ENCODE measurements at places on chromosomes 1 and 21. TPM values are rescaled to one million over a fixed set of nuclear protein-coding genes. Genes with fewer than 3 reads are reported as not detected.
A peak's percentile ranks its signal among the peaks of the same experiment; 100 is the strongest.

The NTMT2 gene
- not detected for total RNA-seq

DNA sequence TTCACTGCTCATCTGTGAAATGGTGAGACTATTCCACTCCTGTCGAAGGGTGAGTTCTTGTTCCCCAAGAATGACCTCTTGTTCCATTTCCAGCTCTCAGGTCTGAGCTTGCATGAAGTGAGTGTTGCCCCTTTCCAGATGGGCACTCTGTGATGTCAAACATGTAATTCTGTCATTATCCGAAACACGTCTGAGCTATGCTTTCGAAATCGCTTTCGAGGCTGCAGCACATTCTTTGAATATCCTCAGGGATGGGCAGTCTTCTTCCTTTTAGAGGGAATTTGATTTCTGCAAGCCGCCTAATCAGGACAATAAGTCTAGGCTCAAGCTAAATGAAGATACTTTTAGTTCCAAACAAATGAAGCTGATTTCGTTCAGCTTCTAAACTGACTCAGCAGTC, 15.1 kb downstream of the NFASC start:
- DNase-seq, result peak; percentile 19

The PROK1 gene
- not detected for total RNA-seq

GRCh38 chr1:12275370-12275769, 45.5 kb downstream of the VPS13D start:
- DNase-seq, result no peak

The RXFP4 gene
- total RNA-seq, result 6.3 TPM

The HES3 gene
- total RNA-seq, result not detected

DNA sequence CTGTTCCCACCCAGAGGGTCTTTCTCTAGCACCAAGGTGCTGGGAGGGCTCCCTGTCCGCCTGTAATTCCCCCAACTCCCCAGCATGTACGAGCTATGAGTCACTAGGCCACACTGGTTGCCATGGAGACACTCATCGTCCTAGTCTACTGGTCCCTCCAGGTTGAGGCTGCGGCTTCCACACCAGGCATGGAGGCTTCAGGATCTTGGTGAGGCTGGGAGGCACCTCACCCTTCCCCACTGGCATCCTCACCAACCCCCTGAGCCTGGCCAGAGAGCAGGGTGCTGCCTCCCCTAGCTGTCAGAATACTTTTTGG, 75.6 kb upstream of the KAZN start:
- DNase-seq, result peak; percentile 26

The MIXL1 gene
- total RNA-seq, result 1.4 TPM

- DNase-seq, result no peak
Measured at GRCh38 chr1:194117582-194117981, 931.2 kb upstream of the B3GALT2 start.

- no peak for DNase-seq
Measured at GRCh38 chr1:155691992-155692528, 3.2 kb downstream of the DAP3 start.

GRCh38 chr1:30425046-30425445, 298.3 kb downstream of the MATN1 start:
- DNase-seq, result no peak

DNA sequence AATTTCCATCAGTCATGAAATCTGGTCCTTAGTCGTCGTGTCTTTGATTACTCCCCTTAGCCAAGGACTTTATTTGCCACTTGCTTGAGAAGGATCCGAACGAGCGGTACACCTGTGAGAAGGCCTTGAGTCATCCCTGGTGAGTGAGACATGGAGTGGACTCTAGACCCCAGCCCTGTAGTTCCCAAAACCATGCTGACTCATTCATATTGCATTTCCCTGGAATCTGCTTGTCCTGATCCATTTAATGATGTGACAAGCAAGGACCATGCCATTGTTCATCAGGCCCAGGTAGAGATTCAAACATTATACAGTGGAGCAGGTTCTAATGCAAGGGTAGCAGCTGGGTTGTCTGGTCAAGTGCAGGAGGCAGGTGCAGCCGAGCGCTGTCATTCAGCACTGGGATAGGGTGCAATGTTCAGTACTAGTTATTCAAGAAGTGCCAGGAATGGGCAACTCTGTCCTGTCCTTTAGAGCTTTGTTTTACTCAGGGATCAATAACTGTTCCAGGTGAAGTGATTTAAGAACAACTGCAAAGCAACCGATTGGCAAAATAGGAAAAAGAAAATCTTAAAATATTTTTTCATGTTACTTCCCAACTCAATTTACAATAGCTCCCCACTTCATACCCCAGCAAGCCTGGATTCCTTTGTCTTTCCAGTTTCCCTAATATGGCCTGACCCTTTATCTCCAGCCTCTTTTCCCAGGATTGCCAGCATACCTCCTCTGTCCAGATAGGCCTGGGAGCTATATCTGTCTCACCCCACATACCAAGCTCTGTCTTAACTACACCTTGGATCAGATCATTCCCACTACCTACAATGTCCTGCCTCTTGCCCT, 26.5 kb downstream of the CAMK1G start:
- DNase-seq, result no peak

- DNase-seq, result peak; percentile 82
Measured at GRCh38 chr1:109931189-109931731, 20.6 kb downstream of the CSF1 start.

- DNase-seq, result peak; percentile 49
Measured at GRCh38 chr1:7508934-7509519, 262.1 kb upstream of the VAMP3 start.

GRCh38 chr1:162019006-162019405, 4.7 kb downstream of the OLFML2B start:
- DNase-seq, result no peak

The NR1I3 gene
- total RNA-seq, result 0.48 TPM

The GNAT2 gene
- not detected for total RNA-seq

DNA sequence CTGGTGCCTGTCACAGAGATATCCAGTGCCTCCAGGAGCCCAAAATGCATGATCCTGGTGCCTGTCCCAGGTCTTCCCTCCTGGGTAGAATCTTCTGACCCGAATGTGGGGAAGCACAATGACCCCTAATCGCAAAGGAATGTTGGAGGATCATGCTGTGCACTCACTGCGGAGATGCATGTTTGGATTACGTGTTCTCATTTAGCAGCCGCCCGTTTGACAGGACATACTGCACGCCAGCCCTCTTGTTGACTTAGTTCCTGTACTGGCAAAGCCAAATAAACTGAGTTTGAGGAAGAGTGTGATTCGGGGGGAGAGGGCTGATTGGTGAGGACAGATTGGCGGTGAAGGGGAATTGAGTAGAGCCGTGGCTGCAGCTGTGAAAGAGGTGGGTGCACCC, 85.9 kb upstream of the SIM2 start:
- DNase-seq, result no peak

GRCh38 chr1:152347116-152347728, 12.6 kb downstream of the FLG2 start:
- DNase-seq, result peak; percentile 38

DNA sequence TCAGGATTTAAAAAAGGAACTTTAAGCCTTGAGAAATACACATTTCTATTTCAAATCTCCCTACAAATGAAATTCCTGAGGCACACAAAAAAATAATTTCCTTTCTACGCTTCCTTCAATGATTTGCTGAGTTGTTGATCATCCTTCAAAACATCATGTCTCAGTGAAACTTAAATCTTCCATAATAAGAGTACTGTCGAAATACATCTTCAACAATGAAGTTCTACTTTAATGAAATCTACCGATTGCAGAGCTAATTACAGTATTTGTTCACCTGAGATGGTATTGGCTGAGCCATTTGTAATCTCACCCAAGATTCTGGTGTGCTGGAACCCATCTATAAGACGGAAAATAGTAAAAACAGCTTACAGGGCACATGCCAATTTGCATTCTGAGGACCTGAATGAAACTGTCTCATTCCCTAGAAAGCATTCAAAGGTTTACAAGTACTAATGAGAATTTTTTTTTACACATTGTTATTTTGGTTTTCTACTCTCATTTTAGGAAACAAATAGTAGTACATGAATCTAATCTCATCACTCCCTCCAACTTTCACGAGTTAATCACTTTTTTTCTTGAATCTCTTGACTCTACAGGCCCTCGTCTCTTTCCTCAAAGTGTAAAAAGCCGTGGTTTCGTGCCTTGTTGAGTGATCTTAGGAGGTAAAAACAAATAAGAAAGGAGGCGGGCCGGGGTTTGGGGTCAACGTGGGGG, 1.1 kb downstream of the CHML start:
- DNase-seq, result no peak

DNA sequence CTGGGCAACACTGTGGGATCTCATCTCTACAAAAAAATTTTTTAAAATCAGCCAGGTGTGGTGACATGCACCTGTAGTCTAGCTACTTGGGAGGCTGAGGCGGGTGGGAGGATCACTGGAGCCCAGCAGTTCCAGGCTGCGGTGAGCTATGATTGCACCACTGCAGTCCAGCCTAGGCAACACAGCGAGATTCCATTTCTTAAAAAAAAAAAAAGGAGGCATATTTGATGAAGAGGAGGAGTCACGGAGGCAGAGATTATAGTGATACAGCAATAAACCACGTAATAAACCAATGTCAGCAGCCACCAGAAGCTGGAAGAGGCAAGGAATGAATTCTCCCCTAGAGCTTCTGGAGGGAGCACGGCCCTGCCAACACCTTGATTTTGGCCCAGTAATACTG, 4.0 kb downstream of the LIX1L start:
- no peak for DNase-seq

- DNase-seq, result no peak
Measured at GRCh38 chr21:35489389-35489980, 440.4 kb upstream of the RUNX1 start.

DNA sequence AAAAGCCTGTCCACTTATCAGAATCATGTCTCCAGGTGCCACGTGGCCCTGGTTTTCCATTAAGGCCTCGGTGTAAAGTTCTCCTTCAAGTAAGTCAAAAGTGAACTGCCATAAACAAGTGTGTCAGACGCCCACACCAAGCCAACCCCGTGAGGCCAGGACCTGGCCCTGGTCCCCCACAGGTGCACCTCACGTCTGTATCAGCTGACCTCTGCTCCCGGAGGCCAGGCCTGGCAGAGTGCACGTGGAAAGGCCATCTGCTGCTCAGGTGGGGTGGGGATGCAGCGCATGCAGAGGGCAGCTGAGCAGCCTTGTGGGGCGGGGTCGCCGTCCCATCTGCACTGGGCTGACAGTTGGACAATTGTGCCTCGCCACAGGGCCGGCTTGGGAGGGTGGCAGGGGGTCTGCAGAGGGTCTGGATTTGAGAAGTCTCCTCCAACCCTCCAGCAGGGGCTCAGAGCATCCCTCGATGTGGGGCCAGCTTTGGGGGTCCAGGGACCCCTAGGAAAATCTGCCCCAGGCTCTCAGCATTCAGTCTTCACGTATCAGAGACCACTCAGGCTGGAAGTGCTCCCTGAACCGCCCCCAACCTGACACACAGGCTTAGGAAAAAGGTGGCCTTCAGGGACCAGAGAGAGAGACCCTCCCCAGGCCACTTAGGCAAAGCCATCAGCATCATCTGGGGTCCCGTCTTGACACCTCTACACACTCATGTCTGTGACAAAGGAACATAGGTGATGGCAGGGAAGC, 3.0 kb downstream of the SLC19A1 start:
- DNase-seq, result no peak

The SLAMF6 gene
- 0.96 TPM for total RNA-seq

DNA sequence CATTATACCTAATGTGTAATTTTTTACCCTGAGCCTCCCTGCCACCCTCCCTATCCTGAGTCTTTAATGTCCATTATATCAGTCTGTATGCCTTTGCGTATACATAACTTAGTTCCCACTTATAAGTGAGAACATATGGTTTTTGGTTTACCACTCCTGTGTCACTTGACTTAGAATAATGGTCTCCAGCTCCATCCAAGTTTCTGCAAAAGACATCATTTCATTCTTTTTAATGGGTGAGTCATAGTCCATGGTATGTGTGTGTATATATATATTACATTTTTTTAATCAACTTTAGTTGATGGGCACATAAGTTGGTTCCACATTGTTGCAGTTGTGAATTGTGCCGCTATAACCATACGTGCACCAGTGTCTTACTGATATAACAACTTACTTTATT, 477.1 kb upstream of the NEGR1 start:
- no peak for DNase-seq

GRCh38 chr1:206649261-206649921, 14.1 kb downstream of the DYRK3 start:
- DNase-seq, result no peak

DNA sequence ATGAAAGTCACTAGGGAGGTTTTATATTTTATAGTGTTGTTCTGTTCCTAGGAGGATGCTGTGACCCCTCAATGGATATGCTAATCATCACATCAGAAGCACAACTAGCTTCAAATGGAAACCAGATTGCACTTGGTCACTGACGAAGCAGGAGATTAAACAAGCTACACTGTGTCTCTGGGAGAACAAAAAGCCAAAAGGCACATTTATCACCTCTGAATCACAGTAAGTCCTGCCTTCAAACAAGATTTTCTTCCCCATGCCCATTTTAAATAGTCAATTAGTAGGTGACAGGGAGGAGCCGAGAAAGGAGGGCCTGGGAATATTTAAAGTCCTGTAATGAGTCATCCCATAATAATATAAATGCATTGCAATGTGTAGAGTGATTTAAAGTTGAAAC, 38.1 kb downstream of the RGS2 start:
- DNase-seq, result no peak

DNA sequence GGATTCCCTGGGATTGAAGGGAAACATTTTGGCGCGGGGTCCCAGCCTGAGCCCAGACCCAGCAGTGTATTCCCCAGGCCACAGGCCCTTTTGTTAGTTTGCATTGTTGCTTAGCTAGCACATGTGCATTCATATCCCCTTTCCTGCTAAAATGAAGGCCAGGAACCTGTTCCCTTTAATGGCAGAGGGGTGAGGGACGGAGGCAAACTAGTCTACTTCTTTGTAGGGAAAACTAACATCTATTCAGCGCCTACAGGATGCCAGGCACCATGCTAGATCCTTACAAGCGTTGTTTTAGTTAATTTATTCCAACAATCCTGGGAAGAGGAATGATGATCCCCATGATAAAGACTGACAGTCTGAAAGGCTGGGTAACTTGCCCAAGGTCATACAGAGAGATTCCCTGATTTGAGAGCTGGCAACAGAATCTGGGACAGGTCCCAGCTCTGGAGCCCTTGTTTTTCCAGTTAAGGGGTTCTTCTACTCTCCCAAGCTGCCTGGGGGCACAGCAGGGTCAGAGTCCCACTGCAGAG, 595 bp upstream of the E2F2 start:
- no peak for DNase-seq

DNA sequence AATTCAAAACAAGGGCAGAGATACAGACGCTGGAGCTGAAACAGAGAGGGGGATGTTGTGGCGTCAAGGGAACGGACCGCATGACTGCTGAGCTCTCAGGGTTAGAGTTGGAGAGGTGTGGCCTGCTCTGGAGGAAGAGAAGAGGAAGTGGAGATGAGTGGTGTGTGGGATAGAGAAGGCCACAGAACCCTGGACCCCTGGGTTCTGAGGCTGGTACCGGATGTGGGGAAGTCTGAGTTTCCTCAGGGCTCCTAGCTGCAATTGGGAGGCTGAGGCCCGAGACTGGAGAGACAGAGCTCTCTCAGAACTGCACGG, 1.8 kb downstream of the BCAN start:
- DNase-seq, result no peak

Measured in umbilical cord (tissue), 2 donors.